Astrocyte (in vitro differentiated cells and primary cell): ENCODE measurements at places on chromosomes 6 and 20. TPM values are rescaled to one million over a fixed set of nuclear protein-coding genes. Genes with fewer than 3 reads are reported as not detected.

LY6G6F gene
- total RNA-seq, result not detected in 2 replicates

RAB44 gene
- 0.14 and 0.16 TPM in 2 replicates for total RNA-seq

DNA sequence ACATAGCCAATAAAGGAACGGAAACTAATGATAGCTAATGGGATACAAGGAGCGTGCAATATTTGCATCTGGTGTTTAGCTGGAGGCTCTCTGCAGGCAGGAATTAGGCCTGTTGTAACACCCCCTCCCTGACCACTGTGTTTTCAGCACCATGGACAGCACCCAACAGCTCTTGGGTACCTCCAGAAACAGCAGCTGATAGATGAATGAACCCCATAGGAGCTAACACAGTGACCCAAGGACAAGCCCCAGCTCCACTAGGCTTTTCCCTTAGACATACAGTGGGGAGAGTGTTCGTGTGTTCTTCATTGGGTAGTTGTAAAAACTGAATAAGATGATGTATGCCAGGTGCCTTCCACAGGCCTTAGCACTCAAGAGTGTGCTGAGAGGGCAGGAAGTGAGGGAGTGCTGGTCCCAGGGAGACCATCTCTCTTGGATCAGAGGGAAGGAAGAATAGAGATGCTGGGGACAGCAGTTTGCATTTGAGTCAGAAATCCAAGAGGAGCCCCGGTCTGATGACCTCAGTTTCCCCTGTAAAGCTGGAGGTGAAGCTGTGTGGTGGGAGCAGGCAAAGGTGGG is 161.3 kb downstream of the PHACTR3 start:
- no peak for DNase-seq

- DNase-seq, result peak; percentile 27
Observed at GRCh38 chr6:105805501-105806023, 280.6 kb upstream of the PRDM1 start.

GRCh38 chr6:110035321-110035720 is 57.2 kb downstream of the GPR6 start:
- no peak for DNase-seq

CFAP61 gene
- total RNA-seq, result not detected in 2 replicates

PPP1R3D gene
- 5.2 and 5.8 TPM in 2 replicates for total RNA-seq

GRCh38 chr20:5719861-5720403 is 30.3 kb upstream of the SHLD1 start:
- DNase-seq, result peak; percentile 30

SCRT2 gene
- total RNA-seq, result not detected in 2 replicates

DNA sequence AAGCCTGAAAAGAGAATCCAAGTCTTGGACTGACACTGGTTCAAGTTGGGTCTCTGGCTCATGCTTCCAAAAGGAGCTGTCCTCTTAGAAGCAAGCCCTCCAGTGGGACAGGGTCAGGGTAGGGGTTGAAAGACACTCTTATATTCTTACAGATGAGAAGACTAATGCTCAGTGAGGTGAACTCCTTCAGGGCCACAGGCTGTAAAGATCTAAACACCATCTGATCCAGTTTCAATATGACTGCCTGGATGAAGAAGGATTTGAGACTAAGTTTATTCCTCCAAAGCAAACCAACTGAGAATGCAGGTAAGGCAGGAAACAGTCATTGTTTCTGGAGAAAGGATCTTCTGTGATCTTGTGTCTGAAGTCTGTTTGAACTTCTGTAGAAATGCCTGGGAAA is 99.0 kb upstream of the TAB2 start:
- DNase-seq, result no peak

DNA sequence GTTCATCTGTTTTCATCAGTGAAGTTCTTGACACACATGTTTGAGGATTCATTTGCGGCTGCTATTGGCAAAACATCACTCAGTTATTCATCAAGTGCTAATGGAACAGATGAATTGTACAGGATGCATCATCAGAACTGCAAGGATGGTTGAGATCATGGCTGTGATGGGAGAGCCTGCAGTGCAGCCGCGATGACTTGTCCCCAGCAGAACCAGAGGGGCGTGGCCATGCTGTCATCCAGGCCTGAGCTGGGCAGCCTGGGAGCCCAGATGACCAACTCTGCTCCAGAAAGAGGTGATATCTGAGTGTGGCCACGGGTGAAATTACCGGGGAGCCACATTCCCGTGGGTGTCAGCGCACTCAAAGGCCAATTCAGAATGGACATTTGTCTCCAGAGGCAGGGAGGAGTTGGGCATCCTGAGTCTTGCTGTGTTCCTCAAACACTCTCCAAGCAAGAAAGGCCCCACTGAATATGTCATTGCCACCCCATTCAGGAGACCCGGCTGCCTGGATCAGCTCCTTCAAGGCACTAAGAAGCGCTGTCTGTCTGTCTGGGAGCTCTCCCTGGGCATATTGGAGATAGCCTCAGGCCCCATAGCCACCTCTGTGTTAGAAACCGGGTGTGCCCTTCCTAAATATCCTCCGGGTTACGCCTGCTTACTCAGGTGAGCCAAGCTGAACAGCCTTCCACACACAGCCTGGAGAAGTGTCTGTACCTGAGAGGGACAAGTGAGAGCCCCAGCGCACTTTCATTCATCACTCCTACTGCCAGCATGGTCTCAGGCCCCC is 66.7 kb downstream of the SYNDIG1 start:
- peak; percentile 17 for DNase-seq

DNA sequence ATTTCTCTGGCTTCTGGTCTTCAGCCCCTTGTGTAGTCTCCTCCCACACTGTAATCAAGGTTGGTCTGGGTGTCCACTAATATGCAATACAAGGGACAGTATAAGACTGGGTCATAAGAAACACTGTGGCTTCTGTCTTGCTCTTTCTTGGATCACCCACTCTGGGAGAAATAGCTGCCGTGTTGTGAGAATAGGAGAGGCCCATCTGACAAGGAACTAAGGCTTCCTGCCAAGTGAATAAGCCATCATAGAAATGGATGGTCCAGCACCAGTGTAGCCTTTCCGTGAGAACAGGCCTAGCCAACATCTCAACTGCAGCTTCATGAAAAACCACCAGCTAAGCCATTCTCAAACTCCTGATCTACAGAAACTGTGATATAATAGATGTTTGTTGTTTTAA is 23.3 kb downstream of the BAG2 start:
- DNase-seq, result no peak

GRCh38 chr6:139590206-139590605 is 215.8 kb upstream of the CITED2 start:
- DNase-seq, result no peak

DNA sequence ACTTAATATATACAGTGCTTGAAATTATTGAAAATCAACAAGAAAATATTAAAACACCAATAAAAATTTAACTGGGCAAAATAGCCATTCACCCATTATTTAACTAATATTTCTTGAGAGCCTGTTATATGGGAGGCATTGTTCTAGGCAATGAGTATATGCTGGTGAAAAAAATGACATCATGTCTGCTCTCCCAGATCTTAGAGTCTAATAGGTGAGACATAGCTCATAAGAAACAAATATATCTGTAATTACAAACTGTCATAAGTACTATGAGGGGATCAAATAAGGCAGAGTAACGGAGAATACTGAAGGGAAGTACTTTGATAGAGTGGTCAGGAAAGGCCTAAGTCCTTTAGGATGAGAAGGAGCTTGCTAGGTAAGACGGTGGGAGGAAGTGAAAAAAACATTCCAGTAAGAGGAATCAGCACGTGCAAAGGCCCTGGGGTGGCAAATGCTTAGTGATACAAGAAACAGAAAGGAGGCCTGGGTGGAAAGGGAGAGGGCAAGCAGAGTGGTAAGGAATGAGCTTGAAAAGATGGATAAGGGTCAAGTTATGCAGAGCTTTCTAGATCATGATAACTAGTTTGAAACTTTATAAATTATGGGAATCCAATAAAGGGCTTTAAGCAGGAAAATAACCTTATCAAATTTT is 12.2 kb upstream of the FYN start:
- DNase-seq, result no peak

- no peak for DNase-seq
Observed at GRCh38 chr6:111761783-111762312, 111.4 kb downstream of the FYN start.

DNA sequence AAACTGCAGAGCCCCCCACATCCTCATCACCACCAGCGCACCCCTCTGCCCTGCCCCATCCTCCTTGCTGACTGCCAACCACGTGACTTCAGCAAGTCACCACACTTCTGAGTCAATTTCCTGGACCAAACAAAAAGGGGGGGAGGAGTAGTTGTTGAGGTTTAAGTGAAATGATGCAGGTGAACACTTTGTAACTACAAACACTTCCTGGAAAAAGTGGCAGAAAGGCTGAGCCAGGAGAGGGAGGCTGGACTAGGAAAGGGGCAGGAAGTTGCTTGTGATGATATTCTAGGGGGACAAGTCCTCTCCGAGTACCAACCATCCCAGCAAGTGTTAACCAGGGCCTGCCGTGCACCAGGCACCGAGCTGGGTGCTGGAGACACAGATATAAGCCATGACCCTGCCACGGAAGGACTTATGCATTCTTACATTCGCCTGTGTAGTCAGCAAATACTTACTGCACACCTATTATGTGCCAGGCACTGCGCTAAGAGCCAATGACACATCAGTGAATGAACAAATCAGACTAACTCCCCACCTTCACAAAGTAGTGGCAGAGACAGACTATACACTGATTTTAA is 67.3 kb downstream of the PREX1 start:
- DNase-seq, result peak; percentile 56

ARMH2 gene
- total RNA-seq, result not detected in 2 replicates

- peak; percentile 96 for DNase-seq
Observed at GRCh38 chr20:44204156-44204831, 6.3 kb downstream of the OSER1 start.

DNA sequence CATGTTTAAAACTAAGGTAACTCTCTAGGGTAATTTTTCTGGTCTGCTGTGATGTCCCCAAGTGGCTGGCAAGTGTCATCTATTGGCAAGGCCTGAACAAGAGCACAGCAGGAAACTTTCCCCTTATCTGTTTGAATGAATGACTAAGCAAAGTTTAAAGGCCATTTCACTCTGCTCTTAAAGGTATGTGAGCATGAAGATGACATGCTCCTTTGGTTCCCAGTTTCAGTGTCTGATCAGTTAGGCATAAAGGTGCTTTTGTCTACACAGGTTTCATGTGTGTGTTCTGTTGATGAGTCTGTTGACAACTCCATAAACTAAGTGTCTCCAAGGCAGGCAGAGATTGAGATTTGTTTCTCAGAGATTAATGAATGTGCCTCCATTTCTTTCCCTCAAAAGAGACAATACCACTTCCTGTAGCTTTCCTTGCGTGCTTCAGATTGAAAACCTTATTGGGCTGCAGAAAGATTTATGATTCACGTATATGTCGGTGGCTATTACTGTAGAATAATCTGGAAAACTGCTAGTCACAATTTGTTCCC is 83.9 kb downstream of the MAP3K7 start:
- no peak for DNase-seq

SNAP91 gene
- total RNA-seq, result 0.24 and 0.27 TPM in 2 replicates

DNA sequence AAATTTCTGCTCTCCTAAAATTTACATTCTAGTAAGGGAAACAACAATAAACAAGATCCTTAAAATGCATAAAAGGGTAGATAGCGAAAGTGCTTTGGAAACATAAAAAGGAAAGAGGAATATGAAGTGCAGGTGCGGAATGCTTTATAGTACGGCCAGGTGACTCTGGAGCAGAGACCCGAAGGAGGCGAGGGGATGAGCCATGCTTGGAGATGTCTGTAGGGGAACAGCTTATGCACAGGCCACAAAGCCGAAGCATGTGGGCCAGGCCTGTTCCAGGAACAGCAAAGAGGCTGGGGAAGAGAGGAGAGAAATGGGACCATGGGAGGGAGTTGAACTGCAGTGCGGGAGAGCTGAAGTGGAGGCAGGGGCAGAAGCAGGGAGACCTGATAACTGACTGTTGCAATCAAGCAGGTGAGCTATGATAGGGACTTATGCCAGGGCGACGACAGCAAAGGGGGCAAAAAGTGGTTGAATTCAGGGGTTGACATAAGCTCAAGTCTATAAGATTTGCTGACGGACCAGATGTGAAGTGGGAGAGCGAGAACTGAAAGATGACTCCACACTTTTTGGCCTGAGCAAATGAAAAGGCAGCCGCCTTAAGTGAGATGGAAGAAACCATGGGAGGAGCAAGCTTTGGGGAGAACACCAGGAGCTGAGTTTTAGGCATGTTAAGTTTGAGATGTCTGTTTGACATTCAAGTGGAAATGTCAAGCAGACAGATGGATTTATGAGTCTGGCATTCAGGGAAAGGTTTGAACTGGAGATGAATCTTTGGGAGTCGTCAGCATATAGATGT is 83.1 kb downstream of the CNBD2 start:
- DNase-seq, result no peak

GSTA2 gene
- total RNA-seq, result not detected in 2 replicates

DNA sequence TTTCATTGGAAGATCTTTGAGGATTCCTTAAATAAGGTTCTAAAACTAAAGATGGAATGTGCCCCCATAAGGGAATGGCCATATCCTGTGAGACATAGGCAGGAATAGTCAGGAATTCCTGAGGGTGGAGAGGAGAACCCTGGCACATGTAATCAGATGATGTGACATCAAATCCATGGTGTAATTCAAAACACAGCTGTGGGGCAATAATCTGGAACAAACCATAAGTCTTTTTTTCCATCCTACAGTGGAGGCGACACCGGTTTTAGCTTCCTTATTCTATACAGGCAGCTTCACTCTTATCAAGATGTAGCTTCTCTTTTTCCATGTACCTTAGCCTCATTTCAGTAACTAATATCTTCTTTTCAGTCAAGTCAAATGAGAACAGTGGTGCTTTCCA is 133.6 kb upstream of the CITED2 start:
- DNase-seq, result no peak

GRCh38 chr6:149934249-149935156 is 7.3 kb upstream of the ULBP2 start:
- peak; percentile 43 for DNase-seq
